Activated gamma-delta T cell treated with anti-CD3 and anti-CD28 coated beads, Interleukin-2, amount 50 U/mL, for 16 hours (primary cell): ENCODE measurements at places on chromosomes 2 and 18.

- no peak for DNase-seq
These were observed 16.1 kb downstream of the TPGS2 start for GRCh38 chr18:36812678-36813077.

DNA sequence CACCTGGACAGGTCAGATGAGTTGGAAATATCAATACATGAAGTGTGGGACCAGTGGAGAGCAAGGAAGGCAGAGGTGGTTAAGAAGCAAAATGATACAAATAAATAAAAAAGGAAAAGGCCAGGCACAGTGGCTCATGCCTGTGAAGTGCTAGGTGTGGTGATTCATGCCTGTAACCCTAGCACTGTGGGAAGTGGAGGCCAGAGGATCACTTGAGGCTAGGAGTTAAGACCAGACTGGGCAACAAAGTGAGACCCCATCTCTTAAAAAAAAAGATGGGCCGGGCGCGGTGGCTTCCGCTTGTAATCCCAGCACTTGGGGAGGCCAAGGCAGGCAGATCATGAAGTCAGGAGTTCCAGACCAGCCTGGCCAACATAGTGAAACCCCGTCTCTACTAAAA lies 2.9 kb downstream of the STON1 start:
- DNase-seq = no peak

DNA sequence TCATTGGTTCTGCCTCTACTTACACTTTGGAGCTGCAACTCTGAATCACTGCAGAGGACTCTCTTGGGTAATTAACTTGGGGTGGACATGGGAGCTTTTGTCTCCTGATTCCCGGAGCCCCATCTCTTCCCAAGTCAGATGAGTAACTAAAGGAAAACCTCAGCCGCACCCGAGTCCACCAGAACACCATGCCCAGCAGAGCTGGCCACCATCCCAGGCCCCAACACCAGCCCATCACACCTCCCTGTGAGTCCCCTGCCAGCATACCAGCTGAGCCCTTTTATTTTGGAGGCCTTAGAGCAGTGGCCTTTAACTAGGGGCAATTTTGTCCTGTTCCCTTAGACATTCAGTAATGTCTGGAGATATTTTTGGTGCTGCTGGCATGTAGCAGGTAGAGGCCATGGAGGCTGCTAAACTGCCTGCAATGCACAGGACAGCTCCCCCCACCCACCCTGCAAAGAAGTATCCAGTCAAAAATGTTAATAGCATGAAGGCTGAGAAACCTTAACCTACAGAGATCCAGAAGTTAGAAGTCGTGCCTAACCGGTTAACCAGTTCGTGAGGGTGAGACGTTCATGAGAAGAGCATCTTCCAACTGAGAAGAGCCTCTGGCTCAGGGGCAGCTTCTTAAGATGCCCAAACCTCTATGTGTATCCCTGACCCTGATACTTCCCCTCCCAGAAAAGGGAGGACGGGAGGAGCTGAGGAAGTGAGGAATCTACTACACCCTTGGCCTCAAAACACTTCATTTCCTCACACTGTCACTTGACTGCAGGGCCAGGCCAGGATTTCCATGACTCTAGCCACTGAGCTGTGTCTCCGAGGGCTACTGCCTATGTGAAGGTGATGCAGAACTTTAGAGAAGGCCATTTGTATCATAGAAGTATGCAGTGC lies 139.9 kb upstream of the EPAS1 start:
- DNase-seq = no peak

DNA sequence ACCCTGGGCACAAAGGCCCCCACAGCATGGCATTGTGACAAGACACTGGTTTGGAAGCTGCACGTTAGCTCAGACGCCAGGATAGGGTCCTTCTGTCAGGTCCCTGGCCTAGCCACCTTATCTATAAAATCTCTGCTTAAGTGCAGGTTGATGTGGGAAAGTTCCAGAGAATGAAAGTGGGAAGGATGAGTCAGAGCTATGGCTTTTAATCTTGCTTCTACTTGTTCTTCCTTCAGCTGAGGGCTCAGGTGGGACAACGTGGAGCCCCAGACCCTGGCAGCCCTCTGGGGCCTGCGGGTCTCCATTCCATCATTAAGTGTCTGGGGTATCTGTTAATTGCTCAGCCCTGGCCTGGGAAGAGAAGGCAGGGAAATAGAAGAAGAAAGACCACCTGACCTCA lies 64.5 kb downstream of the CELF4 start:
- DNase-seq = no peak

GRCh38 chr2:16767789-16768476 lies 102.3 kb upstream of the CYRIA start:
- DNase-seq = no peak

DNA sequence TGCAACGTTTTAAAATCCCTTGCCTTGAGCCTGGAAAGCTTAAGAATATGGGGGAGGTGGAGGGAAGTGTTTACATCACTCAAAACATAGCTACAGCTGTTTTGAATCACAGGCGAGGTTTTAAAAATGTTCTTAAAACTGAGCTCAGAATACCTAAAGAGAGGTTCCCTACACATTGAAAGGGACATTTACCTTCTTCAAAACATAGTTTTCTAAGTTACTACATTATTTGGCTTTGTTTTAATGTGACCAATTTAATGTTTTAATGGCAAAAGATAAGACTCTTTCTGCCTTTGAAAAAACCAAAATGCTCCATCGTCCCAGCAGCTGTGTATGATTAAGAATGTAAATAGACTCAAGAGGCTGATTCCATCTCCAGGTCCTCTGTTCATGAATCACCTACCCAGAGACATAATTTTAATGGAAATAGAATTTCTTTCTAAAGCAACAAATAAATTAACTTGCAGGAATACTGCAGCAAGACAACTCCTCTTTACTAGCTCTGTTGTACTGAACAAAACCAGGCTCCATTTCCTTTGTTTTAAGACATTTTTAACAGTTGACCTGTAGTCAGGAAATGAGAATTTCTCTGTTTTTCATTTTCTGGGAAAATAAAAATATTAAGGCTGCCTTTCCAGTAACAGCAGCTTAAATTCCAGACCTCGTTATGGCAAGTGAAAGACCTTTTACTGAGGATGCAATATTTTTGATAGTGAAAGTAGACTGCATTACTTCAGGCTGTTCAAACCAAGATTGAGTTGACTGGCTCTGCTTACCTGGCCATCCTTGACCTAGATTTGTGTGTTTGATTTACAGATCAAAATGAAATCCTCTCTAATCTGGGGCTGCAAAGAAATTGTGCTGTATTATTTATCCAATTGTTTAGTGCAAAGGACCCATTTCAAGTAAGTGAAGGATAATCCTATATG lies 33.7 kb upstream of the WDR75 start:
- no peak for DNase-seq

DNA sequence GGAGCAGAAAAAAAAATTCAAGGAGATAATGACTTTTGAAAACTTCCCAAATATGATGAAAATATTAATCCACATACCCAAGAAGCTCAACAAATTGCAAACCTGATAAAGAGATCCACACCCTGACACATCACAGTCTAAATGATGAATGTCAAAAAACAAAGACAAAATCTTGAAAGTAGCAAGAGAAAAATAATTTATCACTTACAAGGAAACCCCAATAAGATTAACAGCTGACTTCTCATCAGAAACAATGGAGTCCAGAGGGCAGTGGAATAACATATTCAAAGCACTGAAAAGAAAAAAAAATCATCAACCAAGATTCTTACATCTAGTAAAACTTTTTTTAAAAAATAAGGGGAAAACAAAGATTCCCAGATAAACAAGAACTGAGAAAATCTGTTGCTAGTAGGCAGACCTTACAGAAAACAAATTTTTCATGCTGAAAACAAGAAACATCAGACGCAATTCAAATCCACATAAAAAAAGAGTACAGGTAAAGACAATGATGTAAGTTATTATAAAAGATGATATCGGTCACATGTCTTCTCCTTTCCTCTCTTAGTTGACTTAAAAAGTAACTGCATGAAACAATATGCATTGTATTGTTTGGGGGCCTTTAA lies 21.3 kb downstream of the SLC66A2 start:
- no peak for DNase-seq

DNA sequence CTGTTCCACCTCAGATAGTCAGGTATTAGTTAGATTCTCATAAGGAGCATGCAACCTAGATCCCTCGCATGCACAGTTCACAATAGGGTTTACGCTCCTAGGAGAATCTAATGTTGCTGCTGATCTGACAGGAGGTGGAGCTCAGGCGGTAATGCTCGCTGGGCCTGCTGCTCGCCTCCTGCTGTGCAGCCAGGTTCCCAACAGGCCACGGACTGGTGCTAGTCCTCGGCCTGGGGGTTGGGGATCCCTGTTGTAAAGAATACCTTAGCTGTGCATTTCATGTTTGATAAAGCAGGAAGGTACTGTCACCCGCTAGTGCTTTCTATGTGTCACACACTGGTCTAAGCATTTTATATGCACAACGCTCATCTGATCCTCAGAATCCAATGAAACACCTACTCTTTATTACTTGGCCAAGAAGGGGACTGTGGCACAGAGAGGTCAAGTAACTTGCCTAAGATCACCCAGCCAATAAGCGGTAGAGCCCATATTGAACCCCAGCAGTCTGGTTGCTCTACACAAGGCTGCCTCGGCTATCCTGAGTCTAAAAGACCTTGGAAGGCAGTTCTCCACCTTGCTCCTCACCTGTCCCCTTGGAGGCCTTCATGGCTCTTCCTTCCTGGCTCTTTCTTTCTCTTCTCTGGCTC lies 35.8 kb downstream of the SLC4A3 start:
- no peak for DNase-seq

DNA sequence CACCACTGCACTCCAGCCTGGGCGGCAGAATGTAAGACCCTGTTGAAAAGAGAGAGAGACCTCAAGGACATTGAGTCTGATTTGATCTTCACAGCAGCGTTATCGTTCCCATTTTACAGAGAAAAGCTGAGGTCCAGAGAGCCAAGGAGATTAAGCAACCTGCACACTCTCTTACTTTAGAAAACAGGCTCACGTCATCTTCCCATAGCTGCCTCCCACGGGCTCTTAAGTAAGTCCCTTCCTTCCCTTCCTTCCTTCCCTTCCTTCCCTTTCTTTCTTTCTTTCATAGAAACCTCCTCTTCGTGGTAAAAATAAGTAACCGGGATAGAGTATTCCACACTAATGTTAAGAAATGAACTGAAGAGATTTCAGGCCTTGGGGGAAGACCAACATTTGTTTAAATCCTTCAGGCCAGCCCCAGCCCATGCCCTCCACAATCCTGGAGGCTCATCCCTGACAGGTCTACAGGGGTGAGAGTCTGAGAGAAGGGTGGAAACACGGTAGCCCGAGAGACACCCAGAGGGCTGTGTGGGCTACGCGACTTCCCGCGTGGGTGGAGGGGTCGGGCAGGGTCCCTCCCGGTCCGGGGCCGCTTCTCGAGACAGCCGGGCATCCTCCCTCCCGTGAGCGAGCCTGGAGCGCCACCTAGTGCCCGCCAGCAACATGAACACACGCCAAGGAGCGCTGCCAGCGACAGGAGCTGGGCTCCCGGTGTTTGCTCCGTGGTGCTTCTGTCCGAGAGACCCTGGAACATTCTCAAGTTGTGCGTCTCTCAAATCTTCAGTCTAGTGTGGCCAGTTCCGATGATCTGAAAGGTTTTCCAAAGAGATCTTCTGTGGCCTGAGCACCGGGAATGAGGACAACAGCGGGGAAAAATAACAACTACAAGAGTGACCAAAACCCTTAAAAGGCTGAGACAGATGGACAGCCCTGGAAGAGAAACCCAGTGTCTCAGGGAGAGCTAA lies 160.3 kb downstream of the INO80D start:
- DNase-seq = peak; percentile 33

DNA sequence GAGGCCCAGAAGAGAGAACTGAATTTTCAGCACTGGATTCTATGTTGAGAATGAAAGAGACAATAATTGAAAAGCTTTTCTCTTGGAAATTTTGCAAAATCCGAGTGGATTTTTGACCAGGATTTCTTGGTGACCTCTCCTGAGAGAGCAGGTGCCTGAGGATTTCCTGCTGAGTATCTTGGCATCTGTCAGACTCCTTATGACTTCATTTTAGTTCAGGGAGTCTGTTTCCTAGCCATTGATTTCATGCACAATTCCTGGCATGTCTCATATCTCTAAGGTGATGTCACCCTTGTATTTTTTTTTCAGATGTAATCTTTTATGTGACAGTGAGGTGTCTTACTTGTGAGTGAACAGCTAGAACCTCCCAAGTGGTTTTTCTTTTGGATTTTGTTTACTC lies 195.9 kb downstream of the NEDD4L start:
- no peak for DNase-seq

DNA sequence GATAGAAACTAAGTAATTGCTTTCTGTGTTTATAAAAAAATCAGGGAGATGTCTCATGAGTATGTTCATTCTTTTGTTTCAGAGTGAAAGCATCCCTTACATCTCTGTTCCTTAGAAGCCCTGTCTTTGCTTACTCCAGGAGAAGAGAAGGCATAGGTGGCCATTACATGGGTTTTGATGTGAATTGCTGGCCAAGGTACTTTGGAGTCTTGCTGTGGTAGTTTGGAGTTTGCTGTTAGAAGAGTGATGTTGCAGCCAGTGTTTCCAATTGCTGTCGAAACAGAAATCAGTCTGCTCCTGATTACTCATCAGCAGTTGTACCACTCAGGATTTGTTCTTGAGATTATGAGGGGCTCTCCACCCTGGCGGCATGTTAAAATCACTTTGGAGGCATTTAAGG lies 97.8 kb upstream of the KLHL14 start:
- DNase-seq = no peak

- no peak for DNase-seq
These were observed 9.7 kb upstream of the SLC39A10 start for GRCh38 chr2:195647302-195647701.

DNA sequence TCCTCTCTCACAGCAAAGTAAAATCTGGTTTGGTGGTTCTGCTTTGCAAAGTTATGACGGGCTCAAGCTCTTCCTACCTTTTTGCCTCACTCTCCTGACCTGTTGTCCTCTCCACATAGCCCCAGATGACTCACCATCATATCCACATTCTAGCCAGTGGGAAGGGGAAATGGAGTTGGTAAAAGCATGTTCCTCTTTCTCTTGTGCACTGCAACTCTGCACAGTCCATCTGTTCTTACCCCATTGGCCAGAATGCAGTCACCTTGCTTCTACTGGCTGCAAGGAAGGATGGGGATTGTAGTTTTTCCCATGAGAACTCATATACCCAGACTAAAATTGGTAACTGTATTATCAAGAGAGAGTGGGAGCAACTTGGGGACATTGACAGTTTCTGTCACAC lies 50.4 kb upstream of the SMIM21 start:
- DNase-seq = no peak

- no peak for DNase-seq
These were observed 137.6 kb downstream of the FAM124B start for GRCh38 chr2:224264259-224264658.

GRCh38 chr18:8224576-8224975 lies 384.7 kb upstream of the RAB12 start:
- DNase-seq = no peak
